Left lung (tissue), 14 donors: ENCODE measurements at places on chromosomes 13 and 19. TPM values are rescaled to one million over a fixed set of nuclear protein-coding genes. Genes with fewer than 3 reads are reported as not detected.

- peak; percentile 81 for DNase-seq
These were observed 47.6 kb downstream of the PTPRS start for GRCh38 chr19:5292822-5293611.

DNA sequence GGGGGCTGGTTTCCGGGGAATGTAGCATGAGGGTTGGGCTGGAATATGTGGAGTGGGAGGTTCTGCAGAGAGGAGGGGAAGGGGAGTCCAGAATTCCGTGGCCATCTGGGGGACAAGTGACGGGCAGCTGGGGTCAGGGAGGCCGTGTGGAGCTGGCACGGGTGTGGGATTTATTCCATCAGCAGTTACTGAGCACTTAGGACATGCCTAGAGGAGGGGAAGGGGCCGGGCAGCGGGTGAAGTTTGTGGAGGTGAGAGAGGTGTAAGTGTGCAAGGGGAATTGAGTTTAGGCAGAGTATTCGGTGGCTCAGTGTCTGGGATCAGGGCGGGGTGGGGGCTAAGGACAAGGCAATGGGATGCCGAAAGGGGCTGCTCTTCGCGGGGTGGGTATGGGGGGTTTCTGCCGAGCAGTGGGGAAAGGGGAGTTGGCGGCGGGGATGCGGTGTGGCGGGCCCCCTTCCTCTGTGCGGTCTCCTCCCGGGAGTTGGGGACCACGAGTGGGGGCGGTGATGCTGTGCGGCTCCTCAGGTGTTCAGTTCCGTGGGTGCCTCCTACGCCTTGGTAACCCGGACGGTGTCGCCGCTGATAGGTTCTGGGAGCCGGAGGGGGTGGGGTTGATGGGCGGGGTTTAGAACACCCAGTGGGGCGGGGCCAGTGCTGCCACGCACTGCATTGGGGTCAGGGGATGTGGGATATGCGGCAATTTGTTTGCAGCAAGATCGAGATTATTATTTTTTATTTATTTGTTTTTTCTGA lies 5.4 kb downstream of the CCDC61 start:
- DNase-seq = no peak

DNA sequence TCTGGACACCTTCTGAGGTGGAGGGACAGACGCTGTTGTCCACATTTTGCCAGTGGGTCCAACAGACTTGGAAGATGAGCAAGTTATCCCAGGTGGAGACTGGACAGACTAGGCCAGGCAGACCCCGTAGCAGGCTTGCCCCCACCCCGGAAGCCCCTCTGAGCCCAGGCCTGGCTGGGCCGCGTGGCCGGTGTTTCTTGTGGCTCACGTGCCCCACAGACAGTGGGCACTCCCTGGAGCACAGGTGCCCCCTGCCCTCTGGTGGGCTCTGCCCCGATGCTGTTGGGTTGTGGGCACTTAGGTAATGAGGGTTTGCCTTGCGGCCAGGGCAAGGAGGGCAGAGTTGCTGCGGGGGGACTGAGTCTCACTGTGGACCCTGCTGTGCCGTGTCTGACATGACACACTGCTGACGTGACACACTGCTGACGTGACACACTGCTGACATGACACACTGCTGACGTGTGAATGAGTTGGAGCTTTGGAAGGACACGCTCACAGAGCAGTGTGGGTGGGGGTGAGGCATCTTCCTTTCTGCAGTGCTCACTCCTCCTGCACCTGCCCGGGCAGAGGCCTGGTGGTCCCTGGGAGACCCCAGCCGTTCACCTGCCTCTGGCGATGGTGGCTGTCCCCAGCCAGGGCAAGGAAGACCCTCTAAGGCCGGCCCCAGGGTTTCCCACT lies 25.1 kb downstream of the DOT1L start:
- no peak for DNase-seq

- DNase-seq = no peak
These were observed 11.3 kb downstream of the ZNF77 start for GRCh38 chr19:2933490-2933910.

- DNase-seq = peak; percentile 19
These were observed 181.5 kb downstream of the DNAJC3 start for GRCh38 chr13:95858286-95859075.

GRCh38 chr13:48184260-48184659 lies 48.7 kb upstream of the ITM2B start:
- no peak for DNase-seq

DNA sequence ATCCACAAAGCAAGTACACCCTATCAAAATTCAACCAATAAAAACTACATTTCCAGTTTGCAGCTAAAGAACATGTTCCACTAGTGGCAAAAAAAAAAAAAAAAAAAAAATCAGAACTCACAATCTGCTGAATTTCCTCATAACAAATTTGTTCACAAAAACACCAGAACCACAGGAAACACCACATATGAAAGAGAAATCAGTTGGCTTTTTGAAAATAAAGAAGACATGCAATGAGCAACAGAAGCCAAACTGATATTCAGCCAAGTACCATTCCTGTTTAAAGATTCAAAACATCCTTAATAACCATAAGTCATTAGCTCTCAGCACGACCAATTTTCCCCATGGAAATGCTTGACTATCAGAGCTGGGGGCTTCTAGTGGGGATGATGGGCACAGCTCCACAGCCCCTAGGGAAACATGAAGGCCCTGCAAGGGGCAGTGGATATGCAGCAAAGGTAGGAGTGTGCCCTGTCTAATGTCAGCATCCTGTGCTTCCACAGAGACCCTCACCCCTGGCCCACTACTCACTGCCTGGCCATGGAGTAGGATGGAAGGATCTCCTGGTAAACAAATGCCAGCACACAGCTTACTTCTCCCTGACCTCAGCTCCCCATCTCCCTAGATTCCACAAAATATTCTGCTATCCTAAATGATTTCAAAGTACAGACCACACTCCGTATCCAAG lies 74.0 kb upstream of the DOCK9 start:
- DNase-seq = no peak

DNA sequence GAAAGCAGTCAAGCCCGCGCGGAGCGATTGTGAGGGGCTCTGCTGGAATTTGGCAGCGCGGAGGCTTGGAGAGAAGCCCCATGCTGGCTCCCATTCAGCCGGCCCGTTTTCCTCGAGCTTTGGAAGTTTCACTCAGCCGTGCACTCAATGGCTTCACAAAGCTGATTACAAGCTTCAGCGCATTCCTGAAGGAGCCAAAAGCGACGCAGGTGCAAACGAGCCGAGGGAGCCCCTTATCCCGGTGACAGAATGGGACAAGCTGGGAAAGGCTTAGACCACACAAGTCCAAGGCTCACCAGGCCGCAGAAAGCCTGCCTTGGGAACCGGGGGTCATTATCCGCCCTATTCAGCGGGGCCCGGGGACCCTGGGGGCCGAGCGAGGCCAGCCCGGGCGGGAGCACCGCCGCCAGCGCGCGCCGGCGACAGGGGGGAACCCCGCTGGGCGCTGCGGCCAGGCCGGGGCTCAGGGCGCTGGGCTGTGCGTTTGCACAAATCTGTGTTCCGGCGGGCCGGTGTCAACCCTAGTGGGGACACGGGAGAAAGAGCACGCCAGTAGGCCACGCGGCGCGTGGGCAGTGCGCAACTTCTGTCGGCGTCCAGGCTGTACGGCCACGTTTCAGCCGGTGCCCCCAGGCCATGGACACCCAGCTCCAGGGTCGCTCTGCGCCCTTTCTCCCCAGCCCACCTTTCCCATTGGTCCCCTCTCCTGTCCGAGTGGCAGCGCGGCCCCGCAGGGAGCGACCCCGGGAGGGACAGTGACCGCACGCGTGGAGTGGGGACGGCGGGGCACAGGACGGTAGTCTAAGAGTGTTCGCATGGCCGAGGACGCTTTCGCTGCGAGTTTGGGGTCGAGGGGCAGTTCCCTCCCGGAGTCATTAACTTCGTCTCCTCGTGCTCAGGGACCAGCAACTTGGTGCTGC lies 37.3 kb downstream of the SOX1 start:
- peak; percentile 38 for DNase-seq

DNA sequence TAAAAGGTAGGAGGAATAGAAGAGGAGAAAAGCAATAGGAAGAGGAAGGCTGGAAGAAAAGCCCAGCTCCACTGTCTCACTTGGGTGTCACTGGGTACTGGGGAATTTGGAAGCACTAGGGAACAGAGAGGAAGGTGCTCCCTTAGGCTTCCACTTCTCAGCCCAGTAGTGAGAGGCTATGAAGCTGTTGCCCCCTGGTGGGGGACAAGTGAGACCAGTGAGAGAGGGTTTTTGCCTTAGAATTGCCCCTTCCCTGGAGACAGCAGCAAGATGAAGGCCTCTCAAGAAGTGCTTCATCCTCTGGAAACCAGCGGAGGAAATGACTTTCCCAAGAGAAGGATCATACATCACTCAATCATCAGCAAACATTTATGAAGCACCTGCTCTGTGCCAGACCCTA lies 4.7 kb upstream of the ZNF606 start:
- no peak for DNase-seq

Gene PRR36
- 13.4 TPM for polyA plus RNA-seq

Gene PRODH2
- polyA plus RNA-seq = not detected
